NCI-H1048 (cell line): ENCODE measurements at places on chromosomes 1 and 21.

GRCh38 chr1:3763351-3764125 lies 9.0 kb upstream of the SMIM1 start:
- DNase-seq = no peak

- DNase-seq = no peak
Measured at GRCh38 chr1:52028328-52028727, 5.3 kb downstream of the KTI12 start.

DNA sequence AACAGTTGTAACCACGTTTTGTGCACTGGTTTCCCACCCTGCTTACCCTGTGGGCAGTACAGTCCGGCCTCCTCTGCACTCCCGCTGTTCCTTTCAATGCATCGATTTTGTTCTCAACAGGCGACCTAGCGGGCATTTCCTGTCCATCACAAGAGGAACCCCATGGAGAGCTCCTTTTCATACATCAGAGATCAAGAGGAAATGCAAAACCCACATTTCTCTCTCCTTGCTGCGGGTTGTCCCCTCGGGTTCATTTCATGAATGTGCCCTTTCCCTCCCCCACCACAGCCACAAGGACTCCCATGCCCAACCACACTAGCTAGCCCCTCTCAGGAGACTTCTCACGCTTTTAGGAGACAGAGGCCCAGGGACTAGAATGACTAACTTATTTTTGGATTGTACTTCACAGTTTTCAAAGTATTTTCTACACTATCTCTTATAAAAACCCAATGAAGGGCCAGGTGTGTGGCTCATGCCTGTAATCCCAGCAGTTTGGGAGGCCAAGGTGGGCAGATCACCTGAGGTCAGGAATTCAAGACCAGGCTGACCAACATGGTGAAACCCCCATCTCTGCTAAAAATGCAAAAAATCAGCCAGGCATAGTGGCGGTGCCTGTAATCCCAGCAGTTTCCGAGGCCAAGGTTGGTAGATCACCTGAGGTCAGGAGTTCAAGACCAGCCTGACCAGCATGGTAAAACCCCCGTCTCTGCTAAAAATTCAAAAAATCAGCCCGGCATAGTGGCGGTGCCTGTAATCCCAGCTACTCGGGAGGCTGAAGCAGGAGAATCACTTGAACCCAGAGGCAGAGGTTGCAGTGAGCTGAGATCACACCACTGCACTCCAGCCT lies 18.4 kb downstream of the ATP1A4 start:
- no peak for DNase-seq

- no peak for DNase-seq
Measured at GRCh38 chr1:39648496-39648895, 9.1 kb upstream of the HEYL start.

DNA sequence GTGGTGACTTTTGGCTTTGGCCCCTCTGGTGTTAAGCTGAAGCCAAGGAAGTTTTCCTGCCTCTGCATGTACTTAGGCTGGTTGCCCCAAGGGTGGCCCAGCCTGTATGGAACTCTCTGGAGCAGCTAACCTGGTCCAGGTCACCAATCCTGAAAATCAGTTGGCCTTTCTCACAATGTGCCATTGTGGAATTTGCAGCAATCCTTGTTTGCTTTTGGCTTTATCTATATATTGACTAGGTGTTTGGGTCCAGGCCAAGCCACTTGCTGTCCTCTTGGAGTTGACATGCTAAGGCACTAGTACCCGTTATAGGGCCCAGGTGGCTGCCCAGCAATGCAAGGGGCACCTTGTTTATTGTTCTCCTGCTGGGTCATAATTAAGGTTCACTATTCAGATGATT lies 124.6 kb downstream of the CAMTA1 start:
- no peak for DNase-seq

GRCh38 chr21:38080888-38081287 lies 164.6 kb upstream of the KCNJ6 start:
- DNase-seq = no peak

DNA sequence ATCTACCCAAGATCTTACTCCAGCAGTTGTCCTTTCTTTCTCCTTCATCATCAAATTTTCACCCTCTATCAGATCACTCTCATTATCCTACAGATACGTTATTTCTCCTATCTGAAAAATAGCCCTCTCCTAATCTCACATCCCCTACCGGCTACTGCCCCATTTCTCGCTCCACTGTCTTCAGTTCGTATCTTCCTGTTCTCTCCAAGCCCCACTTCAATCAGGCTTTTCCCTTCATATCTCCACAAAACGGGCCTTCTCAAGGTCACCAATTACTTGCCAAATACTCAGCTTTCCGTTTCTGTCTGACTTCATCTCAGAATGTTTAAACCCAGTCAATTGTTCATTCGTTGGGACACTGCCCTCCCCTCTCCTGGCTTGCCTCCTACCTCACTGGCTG lies 32.4 kb downstream of the SLC30A1 start:
- DNase-seq = no peak

- no peak for DNase-seq
Measured at GRCh38 chr1:85058311-85058710, 10.0 kb upstream of the MCOLN3 start.

DNA sequence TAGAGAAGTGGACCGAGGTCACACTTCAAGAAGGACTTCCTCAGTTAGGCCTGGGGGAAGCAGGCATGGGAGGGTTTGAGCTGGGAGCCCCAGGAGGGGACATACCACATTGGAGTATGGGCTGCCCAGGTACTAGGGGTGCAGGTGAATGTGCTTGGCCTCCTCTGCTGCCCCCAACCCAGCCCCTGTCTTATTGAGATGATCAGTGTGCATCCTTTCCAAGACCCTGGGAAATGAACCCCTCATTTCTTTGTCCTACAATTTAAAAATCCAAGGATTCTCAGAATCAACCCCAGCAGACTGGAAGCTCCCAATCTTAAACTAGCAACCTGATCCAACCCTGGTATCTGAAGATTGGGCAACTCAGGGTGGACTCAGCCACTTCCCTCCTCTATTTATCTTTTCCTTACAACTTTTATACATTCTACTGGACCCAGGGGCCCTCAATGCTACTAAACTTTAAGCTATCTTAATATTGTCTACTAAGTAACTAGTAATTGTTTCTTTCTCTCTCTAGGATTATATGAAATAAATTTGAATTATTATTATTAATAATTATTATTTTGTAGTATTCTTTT lies 9.1 kb downstream of the MEX3A start:
- no peak for DNase-seq

DNA sequence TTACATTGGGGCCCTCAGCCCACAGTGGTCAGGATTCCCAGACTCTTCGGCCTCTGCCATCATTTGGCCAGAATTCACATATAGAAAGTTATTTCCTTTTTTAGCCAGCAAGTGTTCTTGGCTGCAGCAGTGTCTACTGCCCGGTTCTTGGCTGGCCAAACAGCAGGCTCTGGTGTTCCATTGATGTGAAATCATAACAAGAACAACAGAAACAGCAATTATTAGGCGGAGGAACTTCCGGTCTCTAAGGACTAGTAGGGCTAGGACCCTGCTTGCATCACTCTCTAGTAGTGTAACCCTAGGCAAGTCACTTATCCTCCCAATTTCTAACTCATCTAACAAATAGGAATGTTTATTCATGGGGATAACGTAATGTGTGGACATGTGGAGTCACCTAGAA lies 8.7 kb upstream of the GJA5 start:
- no peak for DNase-seq
